ENCODE measurements at places on chromosomes 3 and 15. TPM values are rescaled to one million over a fixed set of nuclear protein-coding genes. Genes with fewer than 3 reads are reported as not detected.

GRCh38 chr3:159604151-159604581 lies 384.5 kb upstream of the IL12A start:
- DNase-seq, result no peak

DNA sequence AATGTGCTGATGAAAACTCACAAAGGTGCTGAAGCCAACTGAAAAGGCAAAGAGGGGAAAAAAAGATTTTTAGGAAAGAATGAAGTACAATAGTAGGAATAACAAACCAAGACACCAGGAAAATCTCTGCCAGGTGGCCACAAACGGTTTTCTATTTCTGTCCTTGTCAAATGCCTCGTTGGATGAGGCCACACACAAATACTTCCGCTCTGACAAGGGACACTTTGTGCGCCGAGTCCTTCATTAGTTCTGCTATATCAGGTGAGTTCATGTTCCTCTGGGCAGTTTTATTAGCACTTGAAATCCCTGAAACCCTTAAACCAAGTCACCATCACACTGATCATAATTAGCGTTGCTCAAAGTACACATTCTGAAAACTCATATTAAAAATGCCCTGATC lies 373.1 kb downstream of the VPS13C start:
- DNase-seq, result no peak

Gene MYO5C
- total RNA-seq, result 56.3 TPM

DNA sequence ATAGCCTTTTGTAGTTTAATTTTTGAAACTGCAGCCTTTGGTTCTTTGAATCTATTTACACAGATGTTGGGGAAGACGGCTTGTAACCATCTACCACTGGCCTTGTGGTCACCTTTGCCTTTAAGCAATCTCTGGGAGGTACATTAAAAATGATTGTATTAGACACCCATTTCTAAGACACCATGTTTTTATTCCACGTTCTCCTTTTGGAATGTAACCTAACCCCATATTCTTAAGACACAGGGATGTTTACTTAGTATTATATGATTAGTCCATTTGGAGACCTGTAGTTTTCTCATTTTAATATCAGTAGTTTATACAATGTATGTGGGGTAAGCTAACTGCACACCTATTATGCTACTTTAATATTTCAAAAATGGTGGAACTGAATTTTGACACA lies 175.1 kb upstream of the PLSCR5 start:
- DNase-seq, result no peak

DNA sequence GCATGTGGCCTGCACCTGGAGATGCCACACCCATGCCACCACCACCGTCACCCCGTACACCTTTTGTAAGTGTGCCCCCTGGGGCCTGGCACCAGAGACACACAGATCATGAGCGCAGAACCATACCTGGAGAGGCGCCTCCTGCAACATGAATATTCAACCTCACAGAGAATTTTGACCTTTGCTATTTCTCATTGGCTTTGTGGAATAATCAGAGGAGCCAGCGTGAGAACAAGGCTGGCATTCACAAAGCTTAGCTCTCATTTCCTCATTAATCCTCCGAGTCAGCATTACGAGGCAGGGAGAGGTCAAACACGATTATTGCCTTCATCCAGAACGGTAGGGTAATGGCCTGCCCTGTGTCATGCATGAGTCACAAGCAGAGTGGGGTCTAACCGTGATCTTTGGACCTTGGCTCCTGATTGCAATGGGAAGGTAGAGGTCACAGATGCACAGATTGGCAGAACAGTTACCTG lies 73.0 kb upstream of the POMGNT2 start:
- no peak for DNase-seq

Gene SERF2
- total RNA-seq, result 651 TPM

GRCh38 chr3:53114412-53115074 lies 15.7 kb downstream of the RFT1 start:
- no peak for DNase-seq

Gene ALDH1A3
- 24.2 TPM for total RNA-seq

Gene ITIH3
- 4.6 TPM for total RNA-seq

DNA sequence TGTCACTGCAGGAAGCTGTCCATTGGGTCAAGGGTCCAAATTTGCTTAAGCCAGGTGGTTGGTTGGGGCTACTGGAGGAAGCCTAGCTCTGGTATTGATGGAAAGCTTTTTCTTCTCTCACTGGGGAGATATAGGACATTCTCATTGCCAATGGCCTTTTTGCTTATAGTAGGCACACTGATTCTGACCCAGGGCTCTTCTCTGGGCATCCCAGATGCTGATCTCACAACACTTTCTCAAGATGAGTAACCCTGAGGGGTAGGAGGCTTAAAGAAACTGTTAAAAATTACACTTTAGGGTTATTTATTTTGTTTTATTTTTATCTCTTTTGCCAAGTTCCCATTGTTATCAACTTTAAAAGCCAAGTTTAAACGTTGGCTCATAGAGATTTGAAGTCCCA lies 337.8 kb downstream of the LRRC3B start:
- no peak for DNase-seq

DNA sequence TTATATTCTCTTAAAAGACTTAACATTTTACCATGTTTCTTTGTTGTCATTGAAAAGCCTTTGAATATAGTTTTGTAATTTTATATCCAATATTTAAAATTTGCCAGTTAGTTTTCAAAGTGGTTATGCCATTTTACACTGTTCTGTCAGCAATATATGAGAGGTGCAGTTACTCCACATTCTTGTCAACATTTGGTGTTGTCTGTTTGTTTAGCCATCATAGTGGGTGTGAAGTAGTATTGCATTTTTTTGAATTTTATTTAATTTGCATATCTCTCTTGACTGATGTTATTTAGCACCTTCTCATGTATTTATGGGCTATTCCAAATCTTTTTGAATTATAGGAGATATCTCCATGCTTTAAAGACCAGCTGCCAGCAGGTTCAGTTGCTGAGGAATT lies 40.4 kb downstream of the LRRC28 start:
- no peak for DNase-seq

Gene ROPN1
- not detected for total RNA-seq

- DNase-seq, result no peak
Observed at GRCh38 chr3:117837391-117837790, 1127.8 kb downstream of the TUSC7 start.

Gene MKRN3
- 1.1 TPM for total RNA-seq

Gene IQCH
- 14.4 TPM for total RNA-seq

GRCh38 chr3:140323561-140323960 lies 354.3 kb upstream of the TRIM42 start:
- DNase-seq, result no peak

Gene SPTBN5
- total RNA-seq, result 11.9 TPM

DNA sequence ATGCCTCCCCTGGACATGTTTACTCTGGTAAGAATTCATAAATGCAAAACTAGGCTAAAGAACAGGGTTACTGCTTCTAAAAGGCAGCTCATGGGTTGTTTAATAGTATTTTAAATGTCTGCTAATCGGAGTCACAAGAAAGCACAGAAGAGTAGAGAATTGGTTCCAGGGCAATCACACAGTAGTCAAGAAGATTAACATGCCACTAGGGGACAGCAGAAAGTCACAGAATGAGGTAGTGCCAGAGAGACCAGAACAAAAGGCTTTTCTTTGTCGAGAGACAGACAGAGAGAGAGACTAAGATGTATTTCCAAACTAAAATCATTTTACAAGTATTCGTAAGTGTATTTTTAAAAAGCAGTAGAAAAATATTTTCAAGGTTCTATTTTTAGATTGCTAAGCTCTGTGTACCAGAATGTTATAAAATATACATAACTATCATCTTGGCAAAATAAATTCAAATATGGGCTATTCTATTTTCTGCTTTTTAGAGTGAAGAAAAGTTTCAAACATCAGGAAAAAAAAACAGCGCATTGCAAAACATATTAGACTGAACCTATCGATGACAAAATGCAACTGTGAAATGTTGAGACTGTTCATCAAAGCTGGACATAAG lies 78.3 kb upstream of the CDIN1 start:
- DNase-seq, result peak; percentile 60

Gene SCN5A
- 3.5 TPM for total RNA-seq

GRCh38 chr3:175105066-175105465 lies 245.9 kb downstream of the NAALADL2 start:
- no peak for DNase-seq

- DNase-seq, result no peak
Observed at GRCh38 chr15:31020542-31020941, 29.1 kb upstream of the MTMR10 start.

DNA sequence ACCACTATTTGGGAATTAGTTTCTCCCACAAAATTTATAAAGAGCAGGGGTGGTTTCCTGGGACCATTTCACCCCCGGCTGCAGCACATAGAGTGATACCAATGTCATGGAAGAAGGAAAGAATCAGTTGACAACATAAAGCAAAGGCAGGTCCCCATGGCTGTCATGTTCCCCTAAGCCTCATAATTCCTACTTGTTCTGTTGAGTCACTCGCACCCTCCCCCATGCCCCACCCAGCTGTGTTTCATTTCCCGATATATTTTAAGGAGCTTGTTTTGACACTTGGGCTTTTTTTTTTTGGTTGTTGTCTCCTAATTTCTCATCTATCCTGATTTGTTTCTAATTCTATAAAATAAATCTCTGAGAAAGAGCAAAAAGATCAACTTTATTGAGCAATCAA lies 24.9 kb downstream of the ERC2 start:
- DNase-seq, result no peak

Gene GABRB3
- total RNA-seq, result 8.3 TPM

- no peak for DNase-seq
Observed at GRCh38 chr15:62444104-62445022, 279.3 kb upstream of the C2CD4B start.

DNA sequence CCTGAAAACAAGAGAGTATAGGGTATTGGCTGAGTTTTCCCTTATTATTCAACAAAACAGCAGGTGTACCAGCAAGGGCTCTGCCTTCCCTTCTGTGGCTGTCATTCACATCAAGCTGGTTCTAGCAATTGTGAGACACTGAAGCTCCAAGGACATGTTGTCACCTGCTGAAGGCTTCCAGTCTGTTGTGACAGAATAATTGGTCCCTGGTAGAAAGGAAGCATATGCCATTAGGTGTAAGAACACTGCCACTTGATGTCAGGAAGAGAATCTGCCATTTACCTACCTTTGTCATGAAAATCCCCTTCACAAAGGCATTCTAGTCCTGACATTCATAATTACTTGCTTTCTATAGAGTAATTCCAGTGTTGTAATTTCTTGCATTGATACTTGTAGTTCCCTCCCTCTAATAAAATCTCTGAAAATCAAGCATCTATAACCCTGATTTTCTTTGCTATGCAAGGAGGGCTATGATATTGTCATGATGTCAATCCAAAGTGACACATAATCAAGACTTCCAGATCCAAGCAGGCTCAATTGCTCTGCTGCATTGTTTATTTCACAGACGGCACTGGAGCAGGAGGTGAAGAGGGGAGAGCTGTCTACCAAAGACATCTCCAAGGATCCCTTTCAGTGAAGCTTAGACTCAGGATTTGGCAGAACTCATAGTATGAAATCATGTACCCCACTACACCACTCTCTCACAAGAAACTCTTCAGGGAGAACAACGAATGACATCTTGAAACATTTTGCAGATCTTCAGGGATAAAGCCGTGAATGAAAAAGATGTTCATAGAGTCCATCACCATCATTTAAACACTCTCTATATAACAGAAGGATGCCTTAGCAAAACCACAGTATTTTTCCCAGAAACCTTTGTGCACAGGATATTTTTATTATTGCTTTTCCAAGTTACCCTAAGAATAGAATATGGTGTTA lies 425.3 kb downstream of the RBMS3 start:
- no peak for DNase-seq

DNA sequence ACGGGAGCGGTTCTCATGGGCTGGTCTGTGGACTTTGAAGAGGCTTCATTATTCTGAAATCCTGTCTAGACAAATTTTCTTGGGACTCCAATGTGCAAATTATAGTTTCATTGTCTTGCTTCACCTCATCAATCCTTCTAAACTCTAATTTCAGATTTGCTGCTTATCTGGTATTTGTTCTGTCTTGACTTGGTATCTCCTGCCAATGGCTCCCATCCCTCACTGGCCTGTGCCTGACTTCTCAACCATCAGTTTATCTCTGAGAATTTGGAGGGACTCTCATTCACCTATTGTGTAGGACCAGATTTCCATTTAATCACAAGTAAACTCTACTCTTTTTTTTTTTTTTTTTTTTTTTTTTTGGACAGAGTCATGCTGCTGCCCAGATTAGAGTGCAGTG lies 960.2 kb upstream of the NR2F2 start:
- no peak for DNase-seq

GRCh38 chr3:143234526-143234925 lies 115.0 kb downstream of the CHST2 start:
- DNase-seq, result no peak

DNA sequence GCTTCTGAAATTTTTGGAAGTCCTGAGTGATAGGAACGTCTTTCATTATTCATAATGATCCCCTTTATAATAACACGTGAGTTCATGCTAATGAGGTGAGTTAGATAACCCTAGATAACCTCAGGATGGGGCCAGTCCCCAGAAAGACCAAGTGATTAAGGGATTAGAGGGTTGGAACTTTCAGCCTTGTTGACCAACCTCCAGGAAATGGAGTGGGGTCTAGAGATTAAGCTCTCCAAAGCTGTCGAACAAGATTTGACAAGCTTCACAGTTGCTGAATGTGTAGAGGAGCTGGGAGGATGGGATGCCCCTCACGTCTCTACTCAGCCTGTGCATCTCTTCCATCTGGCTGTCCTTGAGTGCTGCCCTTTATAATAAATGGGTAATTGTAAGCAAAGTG lies 107.1 kb downstream of the ZMAT3 start:
- no peak for DNase-seq

Gene ARNT2
- total RNA-seq, result 7.2 TPM

Gene ROBO2
- total RNA-seq, result 0.39 TPM

Gene TRANK1
- 29.2 TPM for total RNA-seq

Gene CYP8B1
- total RNA-seq, result not detected

Measured in ureter (tissue), 1 donor.